Activated CD8-positive, alpha-beta T cell treated with anti-CD3 and anti-CD28 coated beads, Interleukin-2, amount 10 ng/mL, durations not matched to agents 7 days and 5 days (primary cell): ENCODE measurements at places on chromosomes 13 and 19. TPM values are rescaled to one million over a fixed set of nuclear protein-coding genes. Genes with fewer than 3 reads are reported as not detected.
A peak's percentile ranks its signal among the peaks of the same experiment; 100 is the strongest.

DCLK1 gene
- total RNA-seq: not detected

FXYD3 gene
- not detected for total RNA-seq

DNA sequence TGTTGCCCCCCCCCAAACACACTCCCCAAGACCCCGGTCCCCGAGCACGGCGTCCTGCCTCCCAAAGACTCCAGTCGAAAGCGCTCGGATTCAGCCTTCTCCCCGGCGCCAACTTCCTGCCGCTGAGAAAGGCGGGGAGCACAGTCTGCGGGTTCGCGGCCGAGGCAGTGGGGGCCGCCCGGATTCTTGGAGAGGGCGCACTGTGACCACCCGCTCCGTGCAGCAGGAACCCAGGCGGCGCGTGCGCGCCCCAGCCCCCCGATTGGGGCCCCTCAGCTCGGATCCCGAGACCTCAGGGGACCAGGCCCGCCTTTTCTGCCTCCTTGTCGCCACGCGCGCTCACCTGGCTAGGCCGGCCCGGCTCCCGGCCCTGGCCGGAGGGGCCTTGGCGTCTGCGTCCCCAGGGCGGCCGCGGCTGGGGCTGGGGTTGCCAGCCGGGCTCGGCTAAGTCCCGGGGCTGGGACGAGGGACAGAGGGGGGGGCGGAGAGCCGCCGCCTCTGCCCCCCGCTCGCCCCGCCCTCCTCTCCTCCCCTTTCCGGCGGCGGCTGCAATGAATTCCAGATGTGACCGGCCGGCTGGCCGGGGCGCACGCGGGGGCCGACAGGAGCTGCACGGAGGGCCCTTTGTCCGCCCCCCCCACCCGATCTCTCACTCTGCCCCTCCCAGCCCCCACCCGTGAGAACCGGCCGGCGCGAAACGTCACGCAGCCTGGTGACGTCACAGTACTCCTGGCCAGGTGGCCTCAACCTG is at the start of gene S1PR2:
Gene S1PR2, minus strand, starts transcription at position 471 of the 751 bp plus-strand sequence. CDS start 6,426 bp downstream, outside the sequence.
- DNase-seq: peak; percentile 68

DNA sequence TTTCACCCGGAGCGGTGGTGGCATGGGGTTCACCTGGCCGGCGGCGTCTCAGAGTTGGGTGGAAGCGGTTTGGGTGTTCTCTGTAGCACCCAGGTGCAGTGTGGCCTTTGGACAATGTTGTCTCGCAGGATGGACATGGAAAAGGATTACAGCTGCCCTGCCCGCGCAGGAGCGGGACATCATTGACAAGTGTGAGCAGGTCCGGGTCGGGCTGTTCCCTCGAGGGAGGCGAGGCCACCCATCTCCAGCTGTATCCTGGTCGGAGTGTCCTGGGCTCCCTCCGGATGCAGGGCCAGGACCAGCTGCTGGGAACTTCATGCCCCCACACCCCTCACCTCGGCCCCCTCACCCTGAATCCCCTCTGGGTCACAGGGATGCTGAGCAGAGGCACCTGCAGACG is 7.8 kb upstream of the ZNF14 start:
- no peak for DNase-seq

- DNase-seq: no peak
These were observed 321.6 kb downstream of the NDFIP2 start for GRCh38 chr13:79802389-79803085.

GRCh38 chr19:47058621-47059022 is 10.2 kb upstream of the TMEM160 start:
- DNase-seq: no peak

DNA sequence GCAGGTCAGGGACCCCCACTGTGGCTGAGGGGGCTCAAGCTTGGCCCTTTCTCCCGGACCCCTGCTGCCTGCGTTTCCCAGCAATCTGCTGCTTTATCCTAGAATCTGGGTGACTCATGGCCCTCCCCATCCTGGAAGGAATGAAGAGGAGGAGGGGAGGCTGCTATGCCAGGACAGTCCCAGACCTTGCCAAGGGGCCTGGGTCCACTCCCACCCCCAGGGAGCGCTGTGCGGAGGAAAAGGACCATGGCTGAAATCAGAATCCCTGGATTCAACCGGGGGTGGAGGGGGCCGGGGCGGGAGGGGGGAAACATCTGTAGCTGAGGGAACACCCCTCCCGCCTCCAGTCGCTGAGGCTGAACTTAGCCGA is 20.5 kb downstream of the ZNF114 start:
- DNase-seq: no peak

- DNase-seq: no peak
These were observed 142.5 kb downstream of the SLC7A1 start for GRCh38 chr13:29452773-29453616.

DNA sequence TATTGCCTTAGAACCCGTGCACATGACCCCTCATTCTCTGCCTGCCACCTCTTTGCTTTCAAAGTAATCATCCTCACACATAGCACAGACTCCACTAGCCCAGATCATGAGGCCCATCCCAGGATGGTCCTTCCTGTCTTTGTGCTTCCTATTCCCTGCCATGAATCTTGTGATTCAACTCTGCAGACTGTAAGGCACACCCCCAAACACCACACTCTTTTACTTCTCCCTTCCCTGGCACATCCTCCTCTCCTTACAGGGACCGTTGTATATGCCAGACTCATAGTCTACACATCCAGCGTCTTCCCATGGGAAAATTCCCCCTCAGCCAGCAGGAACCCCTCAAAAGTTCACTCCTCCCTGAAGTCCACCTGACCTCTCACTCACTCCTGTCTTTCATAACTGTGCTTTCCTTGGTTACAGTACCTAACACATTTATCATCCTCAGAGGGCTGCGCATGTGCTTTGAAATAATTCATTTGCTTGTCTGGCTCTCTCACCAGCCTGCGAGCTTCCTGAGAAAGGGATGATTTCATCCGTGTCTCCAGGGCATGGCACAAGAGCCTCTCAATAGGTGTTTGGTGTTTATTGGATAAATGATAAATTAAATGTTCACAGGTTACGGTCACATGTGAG is 26.8 kb upstream of the LRCH1 start:
- no peak for DNase-seq
